ENCODE measurements at places on chromosomes 5 and 9. TPM values are rescaled to one million over a fixed set of nuclear protein-coding genes. Genes with fewer than 3 reads are reported as not detected.

DNA sequence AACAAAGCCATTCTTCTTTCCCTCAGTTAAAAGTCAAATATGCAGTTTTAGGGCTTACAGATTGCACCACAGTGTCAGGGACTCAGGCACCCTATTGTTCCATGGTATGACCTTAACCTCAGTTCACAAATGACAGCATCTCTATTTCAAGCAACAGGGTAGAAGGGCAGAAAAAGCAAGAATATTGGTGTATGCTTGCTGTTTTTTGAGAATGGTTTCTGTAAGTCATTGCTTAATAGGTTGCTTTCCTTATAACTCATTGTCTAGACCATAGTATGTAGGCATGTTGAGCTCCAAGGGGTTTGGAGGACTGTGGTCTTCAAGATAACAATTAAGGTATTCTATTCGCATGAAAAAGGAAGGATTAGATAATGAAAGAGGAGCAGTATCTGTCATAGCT lies 183.5 kb upstream of the EDIL3 start:
- DNase-seq = no peak

DNA sequence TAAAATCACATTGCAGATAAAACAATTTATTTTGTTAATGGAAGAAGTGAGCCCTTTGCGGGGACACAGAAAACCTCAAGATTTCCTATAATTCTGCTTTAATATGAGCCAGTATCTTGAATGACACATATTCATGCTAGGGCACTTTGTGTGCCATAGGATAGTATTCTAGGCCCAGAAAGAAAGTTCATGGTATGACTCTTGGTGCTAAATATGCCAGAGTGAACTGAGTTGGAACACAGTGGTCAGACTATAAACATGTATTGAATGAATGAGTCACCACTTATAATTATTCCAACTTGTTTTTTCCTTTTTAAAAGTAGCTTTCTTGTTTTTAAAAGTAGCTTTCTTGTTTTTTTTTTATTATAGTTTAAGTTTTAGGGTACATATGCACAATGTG lies 46.0 kb downstream of the ADAMTS19 start:
- DNase-seq = no peak

VLDLR gene
- total RNA-seq = 15.5 TPM

DNA sequence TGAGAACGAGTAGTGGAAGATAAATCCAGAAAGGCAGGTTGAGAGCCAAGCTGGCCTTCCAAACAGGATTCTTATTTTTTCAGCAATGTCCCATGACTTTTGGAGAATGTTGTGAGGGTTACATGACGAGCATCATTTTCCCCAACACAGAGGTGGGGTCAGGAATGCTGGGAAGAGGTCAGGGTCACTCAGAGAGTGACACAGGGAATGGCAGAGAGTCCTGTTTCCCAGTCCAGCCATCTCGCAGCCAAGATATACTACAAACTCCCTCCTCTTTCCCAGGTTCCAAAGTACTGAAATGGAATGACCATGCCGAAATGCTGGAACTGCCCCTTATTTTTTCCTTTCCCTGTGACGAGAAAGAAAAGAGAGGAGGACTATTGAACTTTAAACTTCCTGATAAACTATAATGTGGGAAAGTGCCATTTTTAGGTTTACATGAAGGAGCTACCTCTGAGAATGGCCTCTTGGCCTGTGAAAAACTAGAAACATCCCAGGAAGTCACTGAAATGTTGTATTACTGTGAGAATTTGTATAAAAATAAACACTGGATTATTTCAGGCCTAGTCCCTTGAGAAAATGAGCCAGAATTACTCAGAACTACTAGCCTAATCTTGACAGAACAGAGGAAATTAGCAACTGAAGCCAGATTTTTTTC lies 420.4 kb downstream of the CETN3 start:
- DNase-seq = no peak

HAVCR1 gene
- not detected for total RNA-seq

- peak; percentile 55 for DNase-seq
These were observed 2.8 kb upstream of the SPOCK1 start for GRCh38 chr5:137501846-137502406.

KCNIP1 gene
- total RNA-seq = not detected

ITGA1 gene
- total RNA-seq = 302 TPM

GRCh38 chr5:172779691-172780341 lies 8.8 kb upstream of the DUSP1 start:
- no peak for DNase-seq

- DNase-seq = no peak
These were observed 215.7 kb downstream of the SEMA6A start for GRCh38 chr5:116358911-116359418.

- DNase-seq = no peak
These were observed 49.9 kb downstream of the LRRTM2 start for GRCh38 chr5:138824924-138825863.

DNA sequence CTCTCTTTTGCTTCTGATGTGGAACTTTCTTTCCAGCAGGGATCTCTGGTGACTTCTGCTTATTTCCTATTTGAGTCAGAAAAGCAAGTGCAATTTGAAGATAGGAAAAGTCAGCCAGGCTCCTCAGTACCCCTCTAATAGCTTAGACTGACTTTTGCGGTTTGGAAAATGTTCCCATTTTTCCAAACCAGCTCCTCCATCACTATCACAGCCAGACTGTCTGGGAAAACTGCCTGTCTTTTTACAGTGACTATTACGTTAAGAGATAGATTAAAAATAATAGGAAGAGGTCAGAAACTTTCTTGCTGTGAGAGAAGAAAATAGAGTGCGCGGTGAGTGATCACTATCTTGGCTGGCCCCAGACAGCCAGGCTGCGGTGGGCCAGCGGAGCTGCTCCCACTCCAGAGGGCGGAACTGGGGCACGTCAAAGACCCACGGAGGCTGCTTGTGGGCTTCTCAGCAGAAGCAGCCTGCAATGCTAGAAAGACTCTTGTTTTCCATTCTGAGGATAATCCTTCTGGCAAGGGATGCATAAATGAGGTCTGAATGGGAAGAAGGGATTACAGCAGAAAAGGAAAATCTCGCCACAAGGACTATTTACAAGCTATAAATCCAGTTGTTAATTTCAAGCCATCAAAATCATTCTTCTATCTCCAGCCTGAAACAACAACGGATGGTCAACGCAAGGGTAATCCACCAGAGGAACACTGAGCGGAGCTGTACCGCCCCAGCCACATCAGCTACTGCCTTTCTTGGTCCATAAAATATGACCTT lies 151.0 kb upstream of the MSX2 start:
- DNase-seq = no peak

TAS2R1 gene
- total RNA-seq = not detected

NR5A1 gene
- total RNA-seq = 0.17 TPM

DNA sequence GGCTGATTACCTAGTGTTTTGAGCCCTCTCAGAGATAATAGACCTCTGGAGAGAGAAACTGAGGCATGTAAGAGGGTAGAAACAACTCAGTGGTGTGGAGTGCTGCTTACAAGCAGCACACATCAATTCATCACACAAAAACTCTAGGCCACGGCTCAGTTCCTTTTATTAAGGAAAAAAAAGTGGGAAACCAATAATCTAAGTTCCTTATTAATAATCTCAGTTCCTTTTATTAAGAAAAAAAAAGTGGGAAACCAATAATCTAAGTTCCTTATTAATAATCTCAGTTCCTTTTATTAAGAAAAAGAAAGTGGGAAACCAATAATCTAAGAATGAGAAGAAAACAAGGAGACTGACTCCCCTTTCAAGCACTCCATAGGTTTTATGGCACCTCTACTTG lies 28.0 kb downstream of the TXNDC8 start:
- no peak for DNase-seq

GRCh38 chr9:34059281-34059680 lies 10.6 kb upstream of the UBAP2 start:
- no peak for DNase-seq

PPP3R2 gene
- total RNA-seq = not detected

- no peak for DNase-seq
These were observed 52.3 kb upstream of the CNTLN start for GRCh38 chr9:17082343-17083064.

All from esophagus muscularis mucosa (tissue), 4 donors.